ENCODE measurements at places on chromosomes 1 and 21.

DNA sequence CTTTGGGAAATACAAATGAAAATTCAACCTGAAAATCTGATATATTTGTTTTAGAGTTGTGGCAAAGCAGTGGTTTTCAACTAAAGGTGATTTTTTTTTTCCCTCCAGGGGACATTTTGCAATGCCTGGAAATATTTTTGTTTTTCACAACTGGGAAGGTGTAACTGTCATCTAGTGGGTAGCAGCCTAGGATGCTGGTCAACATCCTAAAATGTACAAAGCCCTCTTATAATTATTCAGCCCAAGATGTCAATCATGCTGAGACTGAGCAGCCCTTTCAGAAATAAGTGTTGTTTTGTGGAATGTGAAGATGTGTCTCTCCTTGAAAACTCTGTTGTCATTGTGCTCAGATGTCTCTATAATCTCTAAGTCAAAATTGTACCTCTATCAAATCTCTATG is 95.2 kb upstream of the NCAM2 start:
- DNase-seq = no peak

- DNase-seq = no peak
These were observed 131.6 kb upstream of the ETV3 start for GRCh38 chr1:157269656-157270375.

GRCh38 chr21:41962425-41962966 is 8.7 kb upstream of the C2CD2 start:
- no peak for DNase-seq

DNA sequence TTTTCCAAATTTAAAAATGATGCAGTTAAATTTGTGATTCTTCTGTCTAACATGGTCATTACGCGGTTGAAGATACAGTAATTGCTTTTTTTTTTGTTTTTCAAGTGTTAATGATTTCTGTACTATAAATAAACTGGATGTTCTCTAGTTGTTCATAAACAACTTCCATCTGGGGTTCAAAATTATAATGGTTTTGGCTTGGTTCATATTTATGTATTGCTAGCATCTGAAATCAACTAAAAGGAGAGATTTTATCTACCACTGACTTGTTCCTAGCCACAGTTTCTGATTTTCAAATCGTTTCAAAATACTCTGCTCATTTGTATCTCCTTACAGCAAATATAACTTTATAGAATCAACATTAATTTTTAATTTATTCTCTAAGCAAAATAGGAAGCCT is 35.2 kb upstream of the PLPPR4 start:
- no peak for DNase-seq

- no peak for DNase-seq
These were observed 2.0 kb downstream of the C1orf232 start for GRCh38 chr1:26166719-26167281.

GRCh38 chr1:33443705-33444180 is 12.8 kb upstream of the PHC2 start:
- DNase-seq = no peak

DNA sequence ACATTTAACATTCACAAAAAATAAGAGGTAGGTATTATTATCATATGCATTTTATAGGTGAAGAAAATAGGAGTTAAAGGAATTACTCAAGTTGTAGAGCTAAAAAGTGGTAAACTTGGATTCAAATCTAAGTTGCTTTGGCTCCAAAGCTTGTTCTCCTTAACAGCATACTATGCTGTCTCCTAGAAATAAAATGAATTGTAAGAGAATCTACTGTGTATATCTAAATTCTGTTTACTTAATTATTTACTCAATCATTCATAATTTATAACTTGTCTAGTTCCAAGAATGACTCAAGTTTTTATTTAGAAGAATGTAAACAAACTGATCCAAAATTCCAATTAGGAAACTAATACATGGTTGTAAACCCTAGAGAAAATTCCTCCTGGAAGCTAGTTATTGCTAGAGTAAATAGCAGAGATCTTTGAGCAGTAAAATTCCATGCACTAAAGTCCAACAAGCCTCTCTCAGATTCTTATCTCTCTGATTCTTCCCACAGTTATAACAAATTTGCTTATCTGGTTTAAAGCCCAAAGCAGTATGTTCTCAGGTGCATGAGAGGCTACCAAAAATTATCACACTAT is 132.5 kb upstream of the DPT start:
- no peak for DNase-seq

GRCh38 chr1:245440922-245441321 is 286.1 kb downstream of the KIF26B start:
- DNase-seq = no peak

- DNase-seq = no peak
These were observed 56.4 kb downstream of the SLC19A1 start for GRCh38 chr21:45485686-45486442.

- no peak for DNase-seq
These were observed 206.3 kb upstream of the NR5A2 start for GRCh38 chr1:199821029-199821779.

- DNase-seq = no peak
These were observed 97.8 kb upstream of the PDE4B start for GRCh38 chr1:65694933-65695332.

GRCh38 chr1:75602486-75602885 is 8.4 kb downstream of the SLC44A5 start:
- no peak for DNase-seq

GRCh38 chr21:45256021-45256911 is 31.4 kb downstream of the POFUT2 start:
- DNase-seq = no peak
